ENCODE measurements at places on chromosomes 3 and 15.

DNA sequence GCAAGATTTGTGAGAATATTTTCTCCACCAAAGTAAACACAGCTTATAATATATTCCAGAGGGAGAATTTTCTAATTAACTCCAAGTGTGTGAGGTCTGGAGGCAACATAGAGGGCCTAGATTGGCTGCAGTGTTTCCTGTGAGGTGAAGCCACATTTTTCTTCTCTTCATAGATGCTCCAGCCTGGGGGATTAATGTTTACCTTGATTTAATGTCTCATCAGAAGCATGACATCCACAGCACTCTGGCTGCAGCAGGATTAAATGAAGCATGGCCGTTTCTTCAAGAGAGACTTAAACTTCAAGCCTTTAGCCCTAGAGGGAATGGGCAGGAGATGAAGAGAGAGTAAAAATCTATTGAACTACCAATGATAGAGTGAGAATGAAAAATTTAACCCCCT is 137.9 kb upstream of the ZBTB20 start:
- no peak for DNase-seq

DNA sequence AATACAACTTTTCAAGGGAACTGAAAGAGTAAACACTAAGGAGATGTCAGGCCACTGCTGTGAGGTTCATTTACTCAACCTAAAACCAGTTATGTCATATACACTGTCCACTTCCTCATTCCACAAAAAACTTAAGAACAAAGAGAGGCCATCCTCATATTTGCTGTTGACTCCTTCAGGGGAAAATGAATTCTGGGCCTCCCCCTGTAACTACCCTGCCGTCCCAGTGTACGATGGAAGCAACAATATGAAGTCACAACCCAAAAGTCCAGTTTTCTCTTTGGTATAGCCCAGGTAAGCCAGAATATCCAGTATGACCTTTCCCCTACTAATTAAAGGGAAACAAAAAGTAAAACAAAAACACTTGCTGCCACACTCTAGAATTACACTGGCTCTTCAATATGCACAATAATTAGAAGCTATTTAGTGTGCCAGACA is 16.2 kb downstream of the CEP152 start:
- no peak for DNase-seq

GRCh38 chr3:196192036-196192523 is 19.1 kb downstream of the ZDHHC19 start:
- DNase-seq = no peak

GRCh38 chr3:15319575-15319974 is 12.8 kb downstream of the SH3BP5 start:
- no peak for DNase-seq

- peak; percentile 66 for DNase-seq
Measured at GRCh38 chr3:25021816-25022215, 406.2 kb upstream of the RARB start.

DNA sequence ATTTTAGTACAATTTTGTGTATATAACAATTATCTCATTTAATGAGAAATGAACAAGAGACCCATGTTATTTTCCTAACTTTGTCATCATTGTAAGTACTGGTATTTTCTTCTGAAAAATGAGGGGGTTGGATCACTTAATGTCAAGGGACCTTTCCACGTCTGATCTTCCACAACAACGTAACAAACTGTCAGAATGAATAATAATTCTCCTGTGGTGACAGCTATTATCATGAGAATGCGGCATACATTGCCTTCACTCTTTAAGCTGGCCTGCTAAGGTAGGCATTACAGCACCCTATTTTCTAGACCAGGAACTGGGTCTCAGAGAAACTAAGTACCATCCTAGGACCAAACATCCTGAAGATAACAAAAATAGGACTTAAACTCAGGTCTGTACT is 31.5 kb upstream of the MINAR1 start:
- no peak for DNase-seq
